Testis (tissue), 5 donors: ENCODE measurements at places on chromosomes 6 and 20.

GRCh38 chr6:126628125-126628524 lies 288.2 kb downstream of the CENPW start:
- no peak for DNase-seq

DNA sequence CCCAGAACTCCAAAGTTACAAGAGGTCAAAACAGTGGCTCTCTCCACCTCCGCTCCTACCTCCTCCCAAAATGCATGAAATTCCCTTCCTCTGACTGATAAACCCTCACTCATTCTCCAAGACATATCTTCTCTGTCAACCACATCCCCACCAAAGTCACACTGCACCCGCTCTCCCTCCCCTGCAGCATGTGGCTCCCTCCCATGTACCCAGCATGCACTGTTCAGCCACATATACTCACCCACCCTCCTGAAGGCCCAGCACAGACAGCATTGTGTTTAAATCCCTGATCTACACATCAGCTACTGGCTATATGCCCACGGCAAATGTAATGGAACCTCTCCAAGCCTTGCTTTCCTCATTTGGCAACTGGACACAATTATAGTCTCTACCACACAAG lies 5.5 kb upstream of the POU5F1 start:
- DNase-seq: no peak

- no peak for DNase-seq
Measured at GRCh38 chr20:44979090-44979621, 12.8 kb downstream of the STK4 start.

DNA sequence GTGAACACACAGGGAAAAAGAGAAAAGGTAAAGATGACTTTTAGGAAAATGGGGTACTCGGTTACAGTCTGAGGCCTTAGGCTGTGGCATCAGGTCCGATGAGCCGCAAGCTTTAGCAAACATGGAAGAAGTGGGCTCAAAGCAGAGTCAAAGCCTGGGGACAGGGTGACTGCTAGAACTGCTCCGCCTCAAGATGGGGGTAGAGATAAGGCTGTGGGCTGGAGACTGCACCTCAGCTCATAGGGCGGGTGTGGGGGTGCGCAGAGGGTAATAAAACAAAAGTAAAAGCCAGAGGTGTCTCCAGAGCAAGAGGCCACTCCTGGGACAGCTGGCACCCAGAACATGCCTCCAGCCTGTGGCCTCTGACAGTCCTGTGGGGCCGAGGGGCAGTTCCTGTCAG lies 21.3 kb upstream of the SYNDIG1 start:
- no peak for DNase-seq

DNA sequence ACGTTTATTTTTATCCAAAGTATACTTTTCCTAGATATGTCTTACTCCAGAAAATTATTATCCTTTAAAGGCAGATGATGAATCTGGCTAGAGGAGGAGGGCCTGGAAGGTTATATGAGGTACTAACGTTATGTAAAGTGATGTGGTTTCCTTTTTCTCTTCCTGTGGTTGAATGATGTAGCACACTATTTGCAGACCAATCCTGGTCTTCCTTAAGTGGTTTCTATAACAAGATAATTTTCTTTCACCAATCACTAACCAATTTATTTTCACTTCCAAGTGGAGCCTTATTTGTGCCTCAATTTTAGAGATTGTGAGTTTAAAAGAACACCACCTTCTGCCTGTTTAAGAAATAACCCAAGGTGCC lies 154.6 kb upstream of the SOX4 start:
- DNase-seq: no peak

DNA sequence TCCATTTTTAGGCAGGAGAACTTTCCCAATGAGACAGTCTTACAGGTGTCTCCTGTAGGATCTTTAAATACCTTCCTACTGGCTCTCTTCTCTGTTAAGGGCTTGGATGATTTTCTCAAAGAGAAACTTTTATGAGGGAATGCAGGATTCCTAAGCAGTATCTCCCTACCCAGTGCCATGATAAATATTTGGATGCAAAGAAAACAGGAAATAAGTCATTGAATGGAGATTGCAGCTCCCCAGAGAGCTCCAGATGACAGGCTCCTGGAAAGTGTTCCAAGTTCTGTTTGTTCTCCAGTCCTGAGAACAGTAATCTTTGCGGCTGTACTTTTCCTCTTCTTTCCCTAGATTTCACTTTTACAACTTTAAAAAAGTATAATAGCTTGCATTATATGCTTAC lies 2.4 kb upstream of the SCGN start:
- DNase-seq: no peak

- DNase-seq: no peak
Measured at GRCh38 chr20:31515072-31515774, 981 bp downstream of the HM13 start.

DNA sequence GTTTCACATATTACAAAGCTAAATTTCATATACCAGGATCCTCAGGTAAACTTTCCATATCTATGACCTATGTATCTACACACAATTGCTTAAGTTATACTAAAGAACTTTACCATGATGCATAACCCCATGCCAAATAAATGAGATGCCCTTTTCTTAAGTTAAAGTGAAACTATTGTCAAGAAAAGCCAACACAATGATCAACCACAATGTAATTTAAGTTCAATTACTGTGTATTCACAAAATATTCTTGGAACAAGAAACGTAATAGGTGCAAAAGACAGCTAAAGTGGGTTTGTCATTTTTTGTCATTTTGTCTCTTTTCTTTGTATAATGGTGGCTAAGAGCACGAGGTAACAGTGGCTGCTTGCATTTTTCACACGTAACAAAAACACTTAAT lies 158.0 kb upstream of the SHLD1 start:
- DNase-seq: no peak
